ENCODE measurements at places on chromosomes 5 and 9.

- no peak for DNase-seq
These were observed 296.2 kb upstream of the EDIL3 start for GRCh38 chr5:84680908-84681307.

GRCh38 chr5:163908253-163908652 lies 402.8 kb downstream of the MAT2B start:
- no peak for DNase-seq

- DNase-seq, result no peak
These were observed 472.0 kb downstream of the NFIB start for GRCh38 chr9:13841746-13842462.

- no peak for DNase-seq
These were observed 50.9 kb downstream of the ZNF474 start for GRCh38 chr5:122180146-122180712.

DNA sequence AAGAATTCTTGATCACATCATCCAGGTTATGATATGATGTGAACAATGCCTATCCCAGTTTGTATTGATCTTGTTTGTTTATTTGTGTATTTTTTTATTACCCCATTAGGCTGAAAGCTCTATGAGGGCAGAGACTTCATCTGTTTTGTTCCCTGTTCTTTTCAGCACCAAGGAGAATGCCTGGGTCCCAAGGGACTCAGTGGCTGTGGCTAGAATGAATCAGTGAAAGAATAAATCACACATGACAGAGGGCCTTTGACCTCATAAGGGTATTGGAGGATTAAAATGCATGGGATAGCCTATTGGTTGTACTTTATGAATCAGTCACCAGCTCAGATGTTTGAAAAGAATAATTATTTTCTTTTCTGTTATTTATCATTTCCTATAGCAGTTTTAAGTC lies 292.2 kb downstream of the GAS1 start:
- no peak for DNase-seq

Data from cortex of kidney (tissue), 1 donor.